ENCODE measurements at places on chromosomes 4 and X.

- H3K4me3 ChIP-seq: no peak overlapping the region
- no peak for DNase-seq
- H3K27ac ChIP-seq: no peak overlapping the region
Observed at GRCh38 chr4:93267747-93268146, 560.8 kb upstream of the ATOH1 start.

DNA sequence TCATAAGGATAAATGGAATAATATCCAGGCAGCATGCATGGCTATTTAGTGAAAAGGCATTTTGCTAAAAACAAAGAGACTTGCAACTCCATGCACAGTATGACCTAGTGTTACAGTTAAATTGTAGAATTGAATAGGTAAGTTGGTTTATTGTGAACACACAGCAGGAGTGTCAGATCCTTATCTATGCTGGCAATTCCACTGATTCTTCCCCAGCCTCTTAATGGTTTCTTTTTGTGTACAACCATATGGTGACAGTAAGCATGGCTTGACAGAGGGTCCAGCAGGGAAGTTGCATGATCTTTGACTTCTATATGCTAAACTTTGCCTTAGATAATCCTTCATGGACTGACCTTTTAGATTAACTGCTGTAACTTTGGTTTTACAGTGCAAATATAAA, 936.6 kb upstream of the EPHA5 start:
- H3K4me3 ChIP-seq: no peak overlapping the region
- no peak overlapping the region for H3K27ac ChIP-seq
- H3K27me3 ChIP-seq: no peaks in the 10 kb centered on the region
- no peaks in the 10 kb centered on the region for H3K36me3 ChIP-seq

DNA sequence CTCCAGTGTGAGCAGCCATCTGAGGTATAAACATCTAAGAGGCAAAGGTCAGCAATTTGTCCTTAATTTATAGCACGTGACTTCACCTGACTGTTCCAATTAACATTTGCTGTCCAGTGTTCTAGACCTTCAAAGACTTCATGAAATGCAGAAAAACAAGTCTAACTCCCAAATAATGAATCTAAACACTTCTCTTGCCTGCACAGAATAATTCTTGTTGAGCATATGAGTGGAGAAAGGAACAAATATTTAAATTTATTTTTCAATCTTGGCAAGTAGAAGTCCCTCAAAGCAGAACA, 12.0 kb downstream of the RFC1 start:
- DNase-seq: no peak
- H3K4me1 ChIP-seq: peaks cover 9% of the 10 kb centered on the region
- peaks cover 29% of the 10 kb centered on the region for H3K36me3 ChIP-seq
- H3K4me3 ChIP-seq: no peak overlapping the region

GRCh38 chr4:180434131-180434895, 1808.9 kb upstream of the TENM3 start:
- no peak for DNase-seq
- no peak overlapping the region for H3K4me3 ChIP-seq

GRCh38 chr4:184845367-184846021, 19.7 kb upstream of the ACSL1 start:
- H3K4me1 ChIP-seq: peaks cover 12% of the 10 kb centered on the region
- no peaks in the 10 kb centered on the region for H3K27me3 ChIP-seq
- DNase-seq: no peak
- H3K36me3 ChIP-seq: no peaks in the 10 kb centered on the region
- H3K27ac ChIP-seq: no peak overlapping the region

GRCh38 chr4:36285784-36286480, 4.5 kb downstream of the DTHD1 start:
- no peaks in the 10 kb centered on the region for H3K27me3 ChIP-seq
- DNase-seq: no peak
- H3K4me1 ChIP-seq: no peaks in the 10 kb centered on the region
- no peak overlapping the region for H3K4me3 ChIP-seq
- H3K27ac ChIP-seq: no peak overlapping the region

DNA sequence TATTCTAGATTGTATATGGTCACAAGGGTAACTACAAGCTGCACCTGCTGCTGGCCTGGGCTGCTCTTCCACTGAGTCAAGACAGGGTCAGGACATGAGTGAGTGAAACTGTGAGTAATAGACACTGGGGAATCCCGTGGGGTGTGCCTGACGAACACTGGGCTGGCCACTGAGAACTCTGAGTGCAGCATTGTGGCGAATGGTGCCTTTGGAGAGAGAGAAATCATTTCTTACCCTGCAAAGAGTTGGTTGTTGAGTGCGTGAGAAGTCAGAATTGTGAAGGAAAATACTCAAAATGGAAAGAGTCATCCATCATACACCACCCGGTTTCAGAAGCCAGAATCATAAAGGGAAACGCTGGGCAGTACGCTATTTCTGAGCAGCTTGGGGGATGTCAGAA, 43.1 kb upstream of the LSM6 start:
- H3K36me3 ChIP-seq: no peaks in the 10 kb centered on the region
- H3K27ac ChIP-seq: no peak overlapping the region
- no peaks in the 10 kb centered on the region for H3K4me1 ChIP-seq
- H3K4me3 ChIP-seq: no peak overlapping the region
- DNase-seq: no peak
- H3K27me3 ChIP-seq: no peaks in the 10 kb centered on the region

Data from K562 (cell line).